ENCODE measurements at places on chromosomes 1 and 21.
A peak's percentile ranks its signal among the peaks of the same experiment; 100 is the strongest.

GRCh38 chr1:20399606-20400180 lies 86.3 kb downstream of the CAMK2N1 start:
- no peak for DNase-seq

GRCh38 chr1:172040466-172040865 lies 199.2 kb downstream of the DNM3 start:
- DNase-seq, result no peak

- DNase-seq, result peak; percentile 47
Observed at GRCh38 chr1:105914403-105914802, 1142.1 kb upstream of the PRMT6 start.

DNA sequence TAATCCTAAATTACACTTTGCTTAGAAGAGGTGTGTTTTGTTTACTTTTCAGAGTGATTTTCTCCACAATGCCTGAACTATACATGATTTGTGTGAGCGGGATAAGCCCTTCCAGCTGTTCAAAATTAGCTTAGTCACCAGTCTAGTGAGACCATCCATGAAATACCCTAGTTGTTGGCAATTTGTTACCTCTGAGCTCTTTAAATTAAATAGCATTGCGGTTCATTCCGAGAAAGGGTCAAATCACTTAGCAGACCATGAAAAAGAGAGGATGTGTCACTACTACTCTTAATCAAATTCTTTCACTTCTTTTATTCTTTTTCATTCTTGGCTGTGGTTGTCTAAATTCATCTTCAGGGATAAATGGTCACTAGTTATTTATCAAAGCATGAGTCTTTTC lies 11.9 kb upstream of the VAV3 start:
- no peak for DNase-seq

DNA sequence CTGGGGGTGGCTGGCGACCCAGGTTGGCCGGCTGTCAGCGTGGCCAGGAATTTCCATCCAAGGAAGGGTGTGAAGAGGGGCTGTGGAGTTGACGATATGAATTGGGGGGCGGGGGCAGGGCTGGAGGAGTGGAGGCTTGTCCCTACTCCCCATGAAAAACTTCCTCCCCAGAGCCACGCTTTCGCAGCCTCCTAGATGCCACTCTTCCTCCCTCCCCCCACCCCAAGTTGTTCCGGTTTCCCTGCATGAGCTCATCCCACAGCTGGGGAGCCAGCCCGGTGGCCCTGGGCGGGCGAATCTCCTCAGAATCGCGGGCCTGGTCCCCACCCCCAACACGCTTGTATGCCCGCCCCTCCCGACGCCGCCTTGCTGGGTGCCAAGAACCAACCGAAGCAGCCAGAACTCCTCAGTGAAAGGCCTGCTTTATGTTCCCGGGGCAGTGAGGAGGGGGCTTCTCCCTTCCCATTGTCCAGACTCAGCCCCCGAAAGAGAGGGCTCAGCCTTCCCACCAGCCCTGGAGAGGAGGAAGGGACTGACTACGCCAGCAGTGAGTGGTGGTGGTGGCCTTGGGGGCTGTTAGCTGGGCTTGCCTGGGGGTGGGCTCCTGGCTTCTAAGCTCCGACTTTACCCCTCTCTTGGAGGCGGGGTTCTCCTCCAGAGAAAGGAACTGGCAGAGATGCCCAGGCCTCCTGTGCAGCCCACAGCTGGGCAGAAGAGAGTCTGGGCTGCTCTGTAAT lies 1.8 kb upstream of the CSMD2 start:
- DNase-seq, result no peak

DNA sequence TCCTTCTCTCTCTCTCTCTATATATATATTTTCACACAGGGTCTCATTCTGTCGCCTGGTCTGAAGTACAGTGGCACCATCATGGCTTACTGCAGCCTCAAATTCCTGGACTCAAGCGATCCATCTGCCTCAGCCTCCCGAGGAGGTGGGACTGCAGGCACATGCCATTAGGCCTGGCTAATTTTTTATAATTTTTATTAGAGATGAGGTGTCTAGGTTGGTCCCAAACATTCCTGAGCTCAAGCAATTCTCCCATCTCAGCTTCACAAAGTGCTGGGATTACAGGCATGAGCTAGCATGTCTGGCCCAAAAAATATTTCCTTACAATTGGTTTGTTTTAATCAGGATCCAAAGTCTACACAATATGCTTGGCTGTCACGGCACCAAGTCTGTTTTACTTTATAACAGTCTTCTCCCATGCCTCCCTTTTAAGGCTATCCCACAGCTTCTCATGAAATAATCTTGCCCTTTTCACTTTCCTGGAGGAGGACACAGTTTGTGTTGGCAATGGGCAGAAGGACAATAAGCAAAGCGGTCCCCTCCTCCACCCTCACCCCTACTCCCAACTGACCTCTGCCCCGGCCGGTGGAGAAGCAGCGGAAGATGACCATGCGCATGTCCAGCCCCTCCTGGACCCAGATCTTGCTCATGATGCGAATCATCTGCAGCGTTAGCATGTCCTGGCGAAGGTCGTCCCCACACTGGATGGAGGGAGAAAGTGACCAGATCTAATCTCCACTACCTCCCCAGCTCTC lies 28.2 kb upstream of the PPP1R15B start:
- DNase-seq, result no peak

DNA sequence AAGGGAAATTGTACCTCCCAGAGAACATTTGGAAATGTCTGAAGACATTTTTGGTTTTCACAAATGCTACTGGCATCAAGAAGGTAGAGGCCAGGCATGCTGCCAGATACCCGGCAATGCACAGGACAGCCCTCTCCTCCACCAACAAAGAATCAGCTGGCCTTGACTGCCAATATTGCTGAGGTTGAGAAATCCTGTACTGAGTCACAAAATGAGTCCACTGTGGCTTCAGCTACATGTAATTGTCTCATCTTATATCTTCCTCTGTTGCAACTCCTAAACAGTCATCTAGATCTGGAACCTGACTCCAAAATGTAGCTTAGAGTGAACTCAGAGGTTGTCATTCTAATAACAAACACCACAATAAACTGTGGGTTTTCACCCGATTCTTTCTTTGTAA lies 327.5 kb upstream of the POGK start:
- DNase-seq, result no peak

- DNase-seq, result no peak
Observed at GRCh38 chr21:25999921-26000582, 170.5 kb downstream of the APP start.

GRCh38 chr1:216758161-216758560 lies 34.9 kb upstream of the ESRRG start:
- peak; percentile 44 for DNase-seq

GRCh38 chr1:227950735-227951346 lies 3.1 kb upstream of the WNT9A start:
- no peak for DNase-seq

DNA sequence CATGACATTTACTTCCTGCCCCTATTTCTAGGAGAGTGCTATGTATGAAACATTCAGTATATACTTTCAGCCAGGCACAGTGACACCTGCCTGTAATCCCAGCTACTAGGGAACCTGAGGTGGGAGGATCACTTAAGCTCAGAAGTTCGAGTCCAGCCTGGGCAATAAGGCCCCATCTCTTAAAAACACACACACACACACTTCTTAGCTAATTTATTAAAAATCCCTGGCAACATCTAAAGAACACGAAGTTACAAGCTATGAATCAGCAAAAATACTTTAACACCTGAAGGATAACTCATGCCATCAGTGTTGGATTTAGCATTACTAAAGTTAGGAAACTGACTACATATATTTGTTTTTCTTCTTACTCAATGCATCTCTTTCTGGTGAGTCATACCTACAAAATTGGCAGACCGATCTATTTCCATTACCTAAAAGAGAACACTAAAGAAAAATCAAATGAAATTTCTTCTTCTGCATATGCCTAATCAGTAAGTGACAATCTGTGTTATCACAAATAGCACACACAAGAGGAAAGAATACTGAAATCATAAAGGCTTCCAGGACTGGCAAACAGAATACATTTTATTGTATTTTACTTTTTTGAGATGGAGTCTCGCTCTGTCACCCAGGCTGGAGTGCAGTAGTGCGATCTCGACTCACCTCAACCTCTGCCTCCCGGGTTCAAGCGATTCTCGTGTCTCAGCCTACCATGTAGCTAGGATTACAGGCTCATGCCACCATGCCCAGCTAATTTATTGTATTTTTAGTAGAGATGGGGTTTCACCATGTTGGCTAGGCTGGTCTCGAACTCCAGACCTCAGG lies 41.4 kb downstream of the RNF115 start:
- no peak for DNase-seq

- no peak for DNase-seq
Observed at GRCh38 chr21:43950936-43951335, 61.2 kb upstream of the TRAPPC10 start.

DNA sequence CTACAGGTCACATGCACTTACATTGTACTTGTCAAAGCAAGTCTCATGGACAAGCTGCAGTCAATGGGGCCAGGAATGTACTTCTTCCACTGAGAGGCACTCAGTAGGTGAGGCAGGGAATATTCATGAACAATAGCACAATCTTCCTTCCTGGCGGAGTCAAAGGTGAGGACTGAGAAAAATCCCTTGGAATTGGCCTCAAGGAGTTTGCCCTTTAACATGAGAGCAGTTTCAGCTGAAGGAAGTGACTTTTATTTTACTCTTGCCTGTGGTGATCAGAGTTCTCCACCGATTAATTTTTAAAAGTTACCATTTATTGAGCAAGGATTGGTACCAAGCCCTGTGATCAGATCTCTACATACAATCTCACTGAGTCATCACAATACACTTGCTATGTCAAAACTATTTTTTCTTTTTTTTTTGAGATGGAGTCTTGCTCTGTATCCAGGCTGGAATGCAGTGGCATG lies 11.2 kb upstream of the AK2 start:
- no peak for DNase-seq

DNA sequence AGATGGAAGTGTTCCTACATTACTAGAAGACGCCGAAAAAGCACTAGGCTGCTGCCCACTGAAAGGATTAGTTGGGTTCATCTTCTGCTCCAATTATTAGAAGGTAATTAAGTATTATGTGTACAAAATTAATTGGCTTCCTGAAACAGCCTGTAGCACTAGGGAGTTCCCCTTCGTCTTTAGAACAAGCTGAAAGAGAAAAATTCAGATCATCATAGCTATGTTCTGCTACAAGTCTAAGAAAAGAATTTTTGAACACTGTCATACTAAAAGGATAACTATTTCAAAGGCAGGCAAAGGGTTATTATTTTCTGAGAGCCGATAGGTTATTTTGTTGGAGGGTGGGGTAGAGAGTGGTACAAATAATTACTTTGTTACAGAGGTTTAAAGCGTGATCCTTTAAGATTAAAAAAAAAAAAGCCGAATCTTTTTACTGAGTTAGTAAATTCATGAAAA lies at the start of gene MCM3AP:
Gene MCM3AP (minus strand): TSS at position 406 of the 456 bp plus-strand sequence. CDS start 325 bp downstream, at position 81.
- no peak for DNase-seq

GRCh38 chr1:41073971-41074370 lies 52.4 kb upstream of the SLFNL1 start:
- DNase-seq, result no peak

GRCh38 chr1:156118177-156118868 lies 3.8 kb downstream of the LMNA start:
- DNase-seq, result peak; percentile 86

- no peak for DNase-seq
Observed at GRCh38 chr1:221832151-221832550, 90.3 kb upstream of the DUSP10 start.

GRCh38 chr1:154557939-154558719 lies at the start of gene UBE2Q1:
Gene UBE2Q1, minus strand, starts transcription at chr1:154558662. Its CDS starts 109 bp downstream, at chr1:154558553.
- DNase-seq, result peak; percentile 77

- DNase-seq, result no peak
Observed at GRCh38 chr1:204495078-204495753, 611 bp upstream of the PIK3C2B start.

DNA sequence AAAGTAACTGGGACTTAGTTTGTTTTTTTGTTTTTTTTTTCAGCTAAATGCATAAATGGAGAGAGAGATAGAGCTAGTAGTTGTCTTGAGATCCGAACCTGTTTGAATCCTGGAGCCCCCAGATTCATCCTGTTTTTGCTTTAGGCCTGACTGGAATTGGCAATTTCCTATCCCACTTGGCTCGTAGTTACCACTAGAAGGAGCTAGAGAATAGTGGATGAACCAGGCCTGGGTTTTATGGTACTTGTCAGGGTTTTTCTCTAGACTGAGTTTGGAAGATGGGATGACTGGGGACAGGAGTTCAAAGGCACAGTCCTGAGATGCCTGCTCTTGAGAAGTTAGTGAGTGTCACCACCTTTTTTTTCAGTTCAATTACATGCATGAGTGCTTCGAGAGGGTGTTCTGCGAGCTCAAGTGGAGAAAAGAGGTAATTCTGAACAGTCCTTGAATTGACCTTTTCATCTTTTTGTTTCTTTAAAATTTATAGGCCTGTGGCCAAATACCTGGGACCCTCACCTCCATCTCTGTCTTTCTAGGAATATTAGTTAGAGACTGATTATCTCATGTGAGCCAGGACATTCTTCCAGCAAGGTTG lies 23.4 kb downstream of the CELF3 start:
- DNase-seq, result no peak

- DNase-seq, result peak; percentile 55
Observed at GRCh38 chr21:41504030-41504429, 3.9 kb downstream of the TMPRSS2 start.

DNA sequence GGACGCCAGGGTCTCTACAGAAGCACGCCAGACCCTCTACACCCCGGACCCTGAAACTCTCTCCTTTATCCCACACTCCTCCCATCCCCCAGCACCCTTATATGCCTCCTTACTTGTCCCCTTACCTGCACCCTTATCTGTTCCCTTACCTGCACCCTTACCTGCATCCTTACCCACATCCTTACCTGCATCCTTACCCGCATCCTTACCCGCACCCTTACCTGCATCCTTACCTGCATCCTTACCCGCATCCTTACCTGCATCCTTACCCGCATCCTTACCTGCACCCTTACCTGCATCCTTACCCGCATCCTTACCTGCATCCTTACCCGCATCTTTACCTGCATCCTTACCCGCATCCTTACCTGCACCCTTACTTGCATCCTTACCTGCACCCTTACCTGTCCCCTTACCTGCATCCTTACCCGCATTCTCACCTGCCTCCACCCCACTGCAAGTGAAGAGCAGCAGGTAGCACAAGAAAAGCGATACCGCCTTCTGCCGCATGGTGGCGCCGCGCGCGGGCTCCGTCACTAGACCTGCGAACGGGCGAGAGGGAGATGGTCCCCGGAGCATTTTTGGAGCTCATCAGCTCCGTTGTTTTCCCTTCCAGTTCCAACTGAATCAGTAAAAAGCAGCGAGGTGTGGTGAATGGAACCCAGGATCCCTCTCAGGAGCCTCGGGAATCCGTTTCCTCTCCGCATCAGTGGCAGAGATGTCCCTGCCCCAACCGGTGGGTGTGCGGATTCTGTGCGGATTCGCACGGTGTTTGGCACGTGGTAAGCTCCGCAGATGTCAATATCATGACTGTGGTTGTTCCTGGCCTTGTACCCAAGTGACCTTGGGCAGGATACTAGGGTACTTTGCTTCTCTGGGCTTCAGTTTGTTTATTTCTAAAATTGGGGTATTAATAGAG lies 2.9 kb downstream of the IFI6 start:
- peak; percentile 93 for DNase-seq

GRCh38 chr1:203871114-203871880 lies 9.9 kb downstream of the SNRPE start:
- no peak for DNase-seq

- DNase-seq, result no peak
Observed at GRCh38 chr1:30332116-30333094, 391.0 kb downstream of the MATN1 start.

- no peak for DNase-seq
Observed at GRCh38 chr1:70896224-70896623, 151.4 kb downstream of the PTGER3 start.

GRCh38 chr1:206691604-206692003 lies 6.9 kb downstream of the MAPKAPK2 start:
- no peak for DNase-seq
